Cerebellum (tissue), 4 donors: ENCODE measurements at places on chromosomes 16 and 17. TPM values are rescaled to one million over a fixed set of nuclear protein-coding genes. Genes with fewer than 3 reads are reported as not detected.

DNA sequence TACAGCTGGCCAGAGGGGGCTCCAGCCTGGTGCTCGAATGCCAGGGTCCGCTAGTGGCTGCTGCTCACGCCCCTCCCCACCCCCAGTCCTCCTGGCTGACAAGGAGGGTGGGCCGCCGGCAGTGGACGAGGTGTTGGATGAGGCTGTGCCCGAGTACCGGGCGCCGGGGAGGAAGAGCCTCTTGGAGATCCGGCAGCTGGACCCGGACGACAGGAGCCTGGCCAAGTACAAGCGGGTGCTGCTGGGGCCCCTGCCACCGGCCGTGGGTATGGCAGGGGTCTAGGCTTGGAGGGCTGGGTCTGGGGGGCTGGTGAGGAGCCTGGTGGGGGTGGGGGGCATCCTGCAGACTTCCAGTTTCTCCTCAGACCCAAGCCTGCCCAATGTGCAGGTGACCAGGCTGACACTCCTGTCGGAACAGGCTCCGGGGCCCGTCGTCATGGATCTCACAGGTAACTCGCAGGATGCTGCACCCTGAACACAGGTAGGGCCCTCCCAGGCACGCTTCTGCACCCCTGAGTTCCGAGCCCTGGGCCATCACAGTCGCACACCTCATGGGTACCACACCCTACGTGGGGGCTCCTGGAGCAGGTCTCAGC, 1.2 kb upstream of the PDIA2 start:
- DNase-seq = no peak

GRCh38 chr16:83343935-83344366, 463.8 kb upstream of the HSBP1 start:
- DNase-seq = no peak

DNA sequence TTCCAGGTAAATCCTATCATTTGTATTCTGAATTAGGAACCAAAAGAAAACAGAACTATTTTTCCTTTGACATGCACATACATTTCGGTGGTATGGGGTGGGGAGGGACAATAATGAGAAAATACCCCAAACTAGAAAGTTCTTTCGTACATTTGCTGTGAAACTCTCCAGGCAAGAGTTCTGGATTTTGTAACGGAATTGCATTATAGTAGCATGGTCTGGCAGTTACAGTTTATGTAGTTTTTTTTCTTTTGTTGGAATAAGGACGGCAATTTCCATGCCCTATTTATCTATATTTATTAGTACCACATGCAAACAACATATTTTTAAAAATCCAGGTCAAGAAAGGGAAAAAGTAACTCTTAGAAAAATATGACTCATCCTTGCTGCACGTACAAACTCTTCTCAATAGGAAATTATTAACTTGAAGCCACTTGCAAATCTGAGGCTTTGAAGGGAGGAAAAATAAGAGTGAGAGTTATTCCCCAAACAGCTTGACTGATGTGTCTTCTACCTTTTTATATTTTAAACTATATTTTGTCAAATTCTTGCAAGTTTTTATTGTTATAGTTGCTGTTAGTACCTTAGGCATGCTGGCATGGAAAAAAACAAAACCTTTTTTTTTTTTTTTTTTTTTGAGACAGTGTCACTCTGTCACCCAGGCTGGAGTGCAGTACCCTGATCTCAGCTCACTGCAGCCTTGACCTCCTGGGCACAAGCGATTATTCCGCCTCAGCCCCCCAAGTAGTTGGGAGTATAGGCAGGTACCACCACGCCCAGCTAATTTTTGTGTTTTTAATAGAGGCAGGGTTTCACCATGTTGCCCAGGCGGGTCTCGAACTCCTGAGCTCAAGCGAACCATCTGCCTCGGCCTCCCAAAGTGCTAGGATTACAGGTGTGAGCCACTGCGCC, 69.3 kb downstream of the WWP2 start:
- no peak for DNase-seq

KCNH6 gene
- 0.27 TPM for total RNA-seq

GRCh38 chr16:760065-760464, 469 bp upstream of the MSLN start:
- no peak for DNase-seq
